AG09309 (cell line): ENCODE measurements at places on chromosomes 3 and 15.

DNA sequence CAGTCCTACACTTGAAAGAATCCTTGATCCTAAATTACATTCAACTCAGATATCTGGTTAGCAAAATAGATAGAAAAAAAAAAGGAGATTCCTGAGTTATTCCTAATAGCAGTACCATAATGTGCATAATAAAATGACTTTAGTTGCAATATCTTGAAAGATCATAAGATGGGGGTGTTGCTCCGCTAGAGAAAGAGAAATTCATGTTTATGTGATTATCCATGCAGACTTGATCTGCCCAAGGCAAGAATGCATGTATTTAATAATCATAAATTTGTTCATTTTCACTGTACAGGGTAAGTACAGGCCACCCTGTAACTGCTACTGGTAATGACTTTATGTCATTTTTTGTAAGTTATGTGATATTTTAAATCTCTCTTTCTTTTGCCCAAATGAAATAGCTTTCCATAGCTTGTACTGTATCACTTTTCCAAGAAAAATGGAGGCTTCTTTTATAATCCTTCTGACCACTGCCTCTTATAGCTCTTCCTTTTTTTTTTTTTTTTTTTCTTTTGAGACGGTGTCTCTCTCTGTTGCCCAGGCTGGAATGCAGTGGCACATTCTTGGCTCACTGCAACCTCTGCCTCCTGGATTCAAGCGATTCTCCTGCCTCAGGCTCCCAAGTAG lies 84.6 kb downstream of the HCN4 start:
- no peak for DNase-seq

DNA sequence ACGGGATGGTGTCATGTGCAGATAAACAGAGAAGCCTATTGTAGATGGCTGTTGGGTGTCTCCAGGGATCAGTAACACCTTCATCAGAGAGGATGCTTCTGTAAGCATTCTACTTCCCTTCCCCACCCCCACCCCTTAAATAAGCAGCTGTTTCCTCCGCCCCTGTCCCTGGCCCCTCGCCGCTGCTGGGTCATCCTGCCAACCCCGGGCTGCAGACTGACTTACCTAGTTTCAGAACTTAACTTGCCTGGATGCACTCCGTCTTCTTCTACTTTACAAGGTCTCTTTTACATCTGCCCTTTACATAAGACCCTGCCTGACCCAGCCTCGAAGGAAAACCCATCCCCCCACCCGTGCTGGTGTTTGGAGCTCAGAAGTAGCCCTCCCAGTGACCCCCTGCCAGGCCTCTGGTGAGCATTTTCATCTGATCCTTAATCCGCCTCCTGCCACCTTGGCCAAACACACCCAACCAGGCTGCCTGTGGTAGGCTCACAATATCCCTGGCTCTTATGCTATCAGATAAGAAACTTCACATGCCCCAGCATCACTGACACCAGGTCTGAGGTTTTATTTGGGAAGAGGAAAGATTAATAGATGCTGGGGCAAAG lies 103.0 kb upstream of the HES1 start:
- DNase-seq = no peak

GRCh38 chr3:52645549-52645948 lies 40.2 kb downstream of the PBRM1 start:
- no peak for DNase-seq

GRCh38 chr15:40855706-40856234 lies 11.9 kb downstream of the SPINT1 start:
- DNase-seq = no peak

GRCh38 chr3:67804578-67804977 lies 150.2 kb upstream of the SUCLG2 start:
- DNase-seq = no peak

GRCh38 chr3:24373198-24373959 lies 121.3 kb downstream of the THRB start:
- no peak for DNase-seq

DNA sequence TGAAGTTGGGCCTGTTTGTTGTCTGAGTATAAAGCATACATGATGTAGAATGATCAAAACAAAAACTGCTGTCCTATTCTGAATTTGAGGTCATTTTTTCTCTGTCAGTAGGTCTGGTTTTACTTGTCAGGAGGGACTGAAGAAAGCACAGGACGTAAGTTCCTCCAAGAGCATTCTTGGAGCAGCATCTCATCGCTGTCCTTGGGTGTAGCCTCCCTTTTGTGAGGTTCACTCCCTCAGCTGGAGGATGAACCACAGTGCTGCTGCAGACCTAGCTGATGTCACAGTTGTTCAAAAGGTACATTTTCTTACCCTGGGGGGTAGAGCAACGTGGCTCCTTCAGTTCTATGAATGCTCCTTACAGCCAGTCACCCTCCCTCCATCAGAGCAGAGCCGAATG lies 490.0 kb upstream of the TBL1XR1 start:
- DNase-seq = no peak

- no peak for DNase-seq
Measured at GRCh38 chr3:62149962-62150361, 223.4 kb downstream of the FEZF2 start.

DNA sequence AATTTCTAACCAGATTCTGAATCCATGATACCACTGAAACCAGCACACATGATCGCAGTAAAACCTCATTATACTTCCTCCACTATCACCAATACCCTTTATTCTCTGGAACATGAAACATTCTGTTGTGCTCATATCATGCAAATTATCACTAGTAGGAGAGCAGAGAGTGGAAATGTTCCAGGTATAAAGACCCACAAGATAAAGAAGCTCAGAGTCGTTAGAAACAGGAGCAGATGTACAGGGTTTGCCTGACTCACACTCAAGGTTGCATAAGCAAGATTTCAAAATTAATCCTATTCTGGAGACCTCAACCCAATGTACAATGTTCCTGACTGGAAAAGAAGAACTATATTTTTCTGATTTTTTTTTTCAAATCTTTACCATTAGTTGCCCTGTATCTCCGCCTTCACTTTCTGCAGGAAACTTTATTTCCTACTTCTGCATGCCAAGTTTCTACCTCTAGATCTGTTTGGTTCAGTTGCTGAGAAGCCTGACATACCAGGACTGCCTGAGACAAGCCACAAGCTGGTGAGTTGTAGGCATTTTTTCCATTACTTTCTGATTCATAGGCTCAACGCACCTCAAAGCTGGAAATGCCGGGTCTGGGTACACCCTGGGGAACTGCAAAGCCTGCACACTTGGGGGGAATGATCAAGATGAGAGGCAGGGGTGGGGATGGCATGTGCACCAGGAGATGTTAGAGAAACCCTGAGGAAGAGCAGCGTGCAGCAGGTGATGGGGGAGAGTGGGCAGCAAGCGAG lies at the start of gene CCR2:
CCR2 (plus strand) TSS at position 465 of the 764 bp plus-strand sequence. CDS start 3,417 bp downstream, outside the sequence.
- no peak for DNase-seq

GRCh38 chr3:13047296-13048165 lies 25.7 kb downstream of the IQSEC1 start:
- DNase-seq = no peak

DNA sequence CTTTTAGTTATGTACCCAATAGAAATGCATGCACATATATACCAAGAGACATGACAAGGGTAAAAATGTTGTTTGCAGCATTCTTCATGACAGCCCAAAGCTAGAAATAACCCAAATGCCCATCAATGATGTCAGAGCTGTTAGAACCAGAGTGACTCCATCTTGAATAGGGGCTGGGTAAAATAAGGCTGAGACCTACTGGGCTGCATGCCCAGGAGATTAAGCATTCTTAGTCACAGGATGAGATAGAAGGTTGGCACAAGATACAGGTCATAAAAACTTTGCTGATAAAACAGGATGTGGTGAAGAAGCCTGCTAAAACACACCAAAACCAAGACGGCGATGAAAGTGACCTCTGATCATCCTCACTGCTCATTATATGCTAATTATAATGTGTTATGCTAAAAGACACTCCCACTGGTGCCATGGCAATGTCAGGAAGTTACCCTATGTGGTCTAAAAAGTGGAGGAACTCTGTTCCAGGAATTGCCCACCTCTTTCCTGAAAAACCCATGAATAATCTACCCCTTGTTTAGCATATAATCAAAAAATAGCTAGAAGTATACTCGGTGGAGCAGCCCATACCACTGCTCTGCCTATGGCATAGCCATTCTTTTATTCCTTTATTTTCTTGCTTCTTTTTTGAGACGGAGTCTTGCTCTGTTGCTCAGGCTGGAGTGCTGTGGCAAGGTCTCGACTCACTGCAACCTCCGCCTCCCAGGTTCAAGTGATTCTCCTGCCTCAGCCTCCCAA lies 32.9 kb downstream of the ZBTB11 start:
- peak; percentile 75 for DNase-seq
